NCI-H446 (cell line): ENCODE measurements at places on chromosomes 2 and 18.

GRCh38 chr2:3761272-3761671, 57.9 kb downstream of the DCDC2C start:
- DNase-seq: no peak

- no peak for DNase-seq
Measured at GRCh38 chr2:1793868-1794445, 49.6 kb upstream of the PXDN start.

- no peak for DNase-seq
Measured at GRCh38 chr2:205694256-205694655, 12.0 kb downstream of the NRP2 start.

DNA sequence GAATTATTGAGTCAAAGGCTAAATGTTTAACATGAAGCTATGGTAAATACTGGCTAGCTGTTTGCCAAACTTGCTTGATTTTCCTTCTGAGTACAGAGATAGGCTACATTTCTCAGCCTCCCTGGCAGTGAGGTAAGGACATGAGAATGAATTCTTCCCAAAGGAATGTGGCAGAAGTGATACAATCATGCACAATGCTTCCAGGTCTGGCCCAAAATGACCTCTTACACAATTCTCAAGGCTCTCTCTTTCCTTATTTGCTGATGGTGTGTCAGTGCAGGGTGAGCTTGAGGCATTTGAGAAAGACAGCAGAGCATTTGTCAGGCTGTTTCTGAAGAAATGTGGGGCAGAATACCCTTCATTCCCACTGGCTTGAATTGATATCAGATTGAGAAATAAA, 95.6 kb upstream of the NABP1 start:
- DNase-seq: no peak

DNA sequence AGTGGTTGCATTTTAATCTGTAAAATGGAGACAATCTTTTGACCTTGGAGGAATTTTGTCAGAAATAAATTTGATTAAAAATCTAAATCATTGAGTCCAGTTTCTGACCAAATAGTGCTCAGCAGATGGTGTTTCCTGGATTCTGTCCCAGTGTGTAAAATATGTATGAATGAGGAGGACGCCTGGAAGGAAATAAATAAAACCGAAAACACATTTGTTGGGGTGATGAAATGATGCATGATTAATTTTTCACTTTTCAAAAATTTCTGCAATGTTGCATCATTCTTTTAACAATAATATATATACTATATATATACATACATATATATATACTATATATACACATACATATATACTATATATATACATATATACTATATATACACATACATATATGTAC, 261.1 kb upstream of the TRIB2 start:
- DNase-seq: peak; percentile 19

DNA sequence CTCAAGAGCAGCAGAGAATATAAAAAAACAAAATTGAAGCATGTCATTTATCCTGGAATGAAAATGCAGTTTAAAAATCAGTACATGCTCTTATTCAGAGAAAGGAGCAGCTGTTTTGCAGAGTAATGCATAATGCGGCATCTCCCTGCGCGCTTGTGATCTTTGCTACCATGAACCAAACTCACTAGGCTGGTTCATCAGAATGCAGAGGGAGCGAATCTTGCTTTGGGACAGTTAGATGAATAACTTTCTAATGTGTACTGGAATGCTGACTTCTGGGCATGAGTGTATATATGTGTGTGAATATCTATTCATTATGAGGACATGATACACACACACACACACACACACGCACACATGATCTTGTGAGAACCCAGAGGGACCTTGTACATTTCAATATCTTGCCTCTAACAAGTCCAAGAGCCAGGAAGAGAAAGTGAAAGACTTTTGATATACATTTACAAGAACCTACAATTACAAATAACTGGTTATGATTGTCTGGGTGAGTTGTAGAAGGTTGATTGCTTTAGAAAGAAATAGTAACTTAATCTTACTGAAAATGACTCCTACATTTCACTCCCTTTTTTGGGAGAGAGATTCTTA, 54.1 kb upstream of the THOC1 start:
- DNase-seq: no peak

DNA sequence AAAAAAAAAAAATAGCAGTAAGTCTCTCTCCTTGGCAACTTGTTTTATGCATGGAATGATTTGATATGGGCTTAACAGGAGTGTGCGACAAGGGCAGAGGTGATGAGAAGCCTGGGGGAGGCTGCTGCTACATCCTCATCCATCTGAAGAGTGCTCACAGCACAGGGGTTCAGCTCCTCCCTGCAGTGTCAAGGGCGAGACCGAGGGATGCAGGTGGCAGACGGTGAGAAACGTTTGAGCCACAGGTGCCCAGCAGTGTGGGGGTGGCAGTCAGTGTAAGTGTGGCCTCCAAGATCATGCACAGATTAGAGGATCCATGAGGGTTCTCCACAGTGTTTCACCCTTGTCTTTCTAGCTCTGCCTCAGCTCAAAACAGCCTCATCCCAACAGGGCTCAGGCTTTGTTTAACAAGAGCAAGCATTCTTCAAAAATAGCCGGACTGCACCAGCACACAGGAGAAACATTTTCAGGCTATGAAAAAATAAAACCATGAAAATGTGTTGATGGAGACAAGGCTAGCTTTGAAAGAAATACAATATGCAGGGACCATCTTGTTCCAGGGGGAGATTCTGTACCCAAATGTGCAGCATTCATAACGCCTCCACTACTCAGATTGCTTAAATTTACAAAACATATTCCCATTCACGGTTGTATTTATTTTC, 324.5 kb upstream of the MYT1L start:
- no peak for DNase-seq

- DNase-seq: no peak
Measured at GRCh38 chr2:159542101-159542500, 74.2 kb downstream of the BAZ2B start.

DNA sequence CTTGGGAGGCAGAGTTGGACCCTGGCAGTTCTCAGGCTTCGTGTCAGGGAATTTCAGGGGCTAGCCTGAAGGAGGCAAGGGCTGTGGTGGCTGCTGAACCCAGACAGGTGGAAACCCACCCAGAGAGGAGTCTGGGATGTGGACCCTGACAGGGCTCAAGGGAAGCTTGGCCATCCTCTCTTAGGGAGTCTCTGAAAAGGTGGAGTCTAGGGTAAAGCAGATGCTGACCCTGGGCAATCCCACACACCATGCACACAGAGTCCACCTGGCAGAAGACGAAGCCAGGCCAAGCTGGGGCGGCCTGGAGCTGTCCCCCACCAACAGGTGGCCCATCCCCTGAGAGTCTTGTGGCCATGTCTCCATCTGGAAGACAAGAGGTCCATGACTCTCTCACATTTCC, 41.2 kb upstream of the TEX51 start:
- DNase-seq: no peak

DNA sequence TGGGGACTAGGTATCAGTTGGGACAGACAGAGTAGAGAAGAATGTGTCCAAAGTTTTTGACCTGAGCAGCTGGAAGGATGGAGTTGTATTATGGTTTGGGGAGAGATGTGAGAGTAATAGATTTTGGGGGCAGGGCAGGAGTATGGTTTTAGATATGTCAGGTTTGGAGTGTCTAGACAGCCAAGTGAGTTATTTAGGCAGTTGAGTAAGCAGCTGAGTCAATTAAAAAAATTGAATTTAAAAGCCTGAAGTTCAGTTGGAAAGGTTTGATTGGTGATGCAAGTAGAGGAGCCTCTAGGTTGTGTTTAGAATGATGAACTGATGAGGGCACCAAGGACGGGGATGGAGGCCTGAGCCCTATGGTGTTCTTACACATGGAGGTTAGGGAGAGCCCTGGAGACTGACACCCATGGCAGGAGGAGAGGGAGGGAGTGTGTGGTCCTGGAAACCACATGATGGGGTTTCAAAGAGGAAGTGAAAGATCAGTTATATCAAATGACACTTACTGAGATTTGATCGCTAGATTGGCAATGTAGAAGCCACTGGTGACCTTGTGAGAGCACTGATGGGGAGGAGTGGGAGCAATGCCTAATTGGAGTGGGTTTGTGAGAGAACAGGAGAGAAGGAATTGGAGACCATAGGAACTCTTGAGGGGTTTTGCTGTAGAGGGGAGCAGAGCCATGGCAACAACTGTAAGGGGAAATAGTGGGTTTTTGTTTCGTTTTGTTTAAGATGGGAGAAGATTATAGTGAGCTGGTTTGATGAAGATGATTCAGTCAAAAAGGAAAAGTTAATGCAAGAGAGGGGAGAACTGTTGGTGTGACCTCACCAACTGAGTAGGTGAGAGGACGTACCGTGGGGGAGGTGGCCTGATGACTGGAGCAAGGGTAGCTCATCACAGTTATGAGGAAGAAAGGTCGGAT, 10.3 kb downstream of the ITGA6 start:
- no peak for DNase-seq

DNA sequence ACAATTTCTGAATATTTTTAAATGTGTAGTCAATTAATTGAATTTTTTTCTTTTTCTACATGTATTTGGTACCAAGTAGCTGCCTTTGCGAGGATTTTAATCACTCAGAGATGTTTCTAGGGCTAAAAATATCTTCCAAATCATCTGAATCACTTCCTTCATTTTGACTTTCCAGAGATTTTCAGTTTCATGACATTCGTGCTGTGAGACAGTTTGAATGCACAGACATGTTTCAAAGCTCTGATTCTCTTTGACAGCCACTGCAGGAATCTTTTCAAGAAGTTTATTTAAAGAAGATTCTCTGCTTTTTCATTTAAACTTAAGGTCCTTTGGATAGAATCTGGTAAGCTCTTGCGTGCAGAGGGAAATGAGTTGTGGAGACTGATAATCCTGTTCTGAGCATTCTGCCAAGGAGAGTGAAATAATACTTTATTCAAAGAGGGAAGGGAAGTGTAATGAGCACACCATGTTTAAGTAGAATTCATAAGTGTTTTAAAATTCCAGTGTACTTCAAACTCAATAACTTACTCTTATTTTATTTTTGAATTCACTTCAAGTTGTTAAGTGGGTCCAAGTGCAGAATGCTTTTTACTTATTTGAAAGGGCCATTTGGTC, 9.7 kb downstream of the CYBRD1 start:
- no peak for DNase-seq

GRCh38 chr2:29130295-29130694, 15.1 kb downstream of the CLIP4 start:
- DNase-seq: no peak

- no peak for DNase-seq
Measured at GRCh38 chr2:236616031-236616430, 46.4 kb downstream of the ACKR3 start.

GRCh38 chr2:43039376-43040080, 186.9 kb downstream of the ZFP36L2 start:
- no peak for DNase-seq

DNA sequence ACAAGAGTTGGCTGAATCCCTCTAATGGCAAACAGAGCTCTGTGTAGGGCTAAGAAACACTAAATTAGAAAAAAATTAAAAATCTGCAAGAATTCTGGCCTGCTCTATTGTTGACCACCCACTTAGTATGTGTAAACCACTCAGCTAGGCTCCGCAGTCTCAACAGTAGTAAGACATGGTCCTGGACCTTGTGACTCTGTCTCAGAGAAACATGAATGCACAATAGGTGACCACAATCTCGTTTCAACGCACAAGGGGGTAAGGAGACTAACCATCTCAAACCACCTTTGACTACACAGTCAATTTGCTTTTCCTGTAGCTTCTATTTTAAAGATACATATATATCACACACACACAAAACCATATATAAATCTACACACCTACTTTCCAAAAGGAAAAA, 16.5 kb downstream of the SEPTIN10 start:
- DNase-seq: no peak

- DNase-seq: peak; percentile 33
Measured at GRCh38 chr18:4807604-4808293, 352.6 kb upstream of the DLGAP1 start.

DNA sequence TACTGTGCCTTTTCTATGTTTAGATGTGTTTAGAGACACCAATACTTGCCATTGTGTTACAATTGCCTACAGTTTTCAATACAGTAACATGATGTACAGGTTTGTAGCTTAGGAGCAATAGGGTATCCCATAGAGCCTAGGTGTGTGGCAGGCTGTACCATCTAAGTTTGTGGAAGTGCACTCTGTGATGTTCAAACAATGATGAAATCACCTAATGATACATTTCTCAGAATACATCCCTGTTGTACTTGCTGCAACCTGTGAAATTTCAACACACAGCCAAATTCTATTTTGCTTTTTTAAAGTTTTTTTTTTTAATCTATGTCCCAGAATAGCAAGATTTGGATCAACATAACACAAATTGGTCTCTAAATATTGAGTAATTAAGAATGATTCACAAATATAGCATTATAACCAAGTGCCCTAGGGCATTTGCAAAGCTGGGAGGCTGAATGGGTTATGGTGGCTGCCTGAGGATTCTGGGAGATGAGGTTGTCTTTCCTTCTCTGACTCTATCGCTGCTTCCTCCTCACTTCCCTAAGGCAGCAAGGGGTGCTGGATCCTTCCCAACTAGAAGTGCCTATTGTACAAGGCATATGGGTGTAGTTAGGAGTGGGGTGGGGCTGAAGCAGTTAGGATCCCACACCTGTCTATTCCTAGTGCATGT, 78.3 kb downstream of the SKA1 start:
- DNase-seq: no peak

GRCh38 chr18:63192885-63193349, 126.7 kb downstream of the BCL2 start:
- no peak for DNase-seq

GRCh38 chr2:26970928-26971627, 641 bp downstream of the MAPRE3 start:
- DNase-seq: no peak

DNA sequence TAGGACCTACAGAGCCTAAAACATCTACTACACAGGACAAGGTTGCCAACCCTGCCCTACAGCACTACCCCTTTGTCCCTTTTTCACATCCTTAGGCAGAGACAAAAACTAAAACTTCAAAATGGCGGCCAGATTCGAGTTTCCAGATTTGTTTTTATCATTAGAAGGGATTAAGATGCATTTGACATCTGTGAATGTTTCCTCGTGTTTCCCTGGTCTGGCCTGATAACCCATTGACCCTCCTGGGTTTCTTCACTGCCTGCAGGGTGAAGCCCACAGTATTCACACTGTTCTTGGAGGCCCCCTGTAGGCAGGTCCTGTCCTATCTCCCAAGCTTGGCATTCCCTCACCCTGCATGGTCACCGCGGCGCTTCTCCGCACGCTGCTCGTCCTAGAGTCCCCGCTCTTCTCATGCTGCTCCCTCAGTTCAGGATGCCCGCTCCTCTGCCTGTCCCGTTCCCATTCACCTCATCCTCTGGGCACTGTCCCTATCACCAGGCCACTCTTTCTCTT, 67.6 kb downstream of the TPGS2 start:
- DNase-seq: no peak

- DNase-seq: no peak
Measured at GRCh38 chr18:48452861-48453323, 43.7 kb upstream of the ZBTB7C start.
